ENCODE measurements at places on chromosomes 7 and 10.

DNA sequence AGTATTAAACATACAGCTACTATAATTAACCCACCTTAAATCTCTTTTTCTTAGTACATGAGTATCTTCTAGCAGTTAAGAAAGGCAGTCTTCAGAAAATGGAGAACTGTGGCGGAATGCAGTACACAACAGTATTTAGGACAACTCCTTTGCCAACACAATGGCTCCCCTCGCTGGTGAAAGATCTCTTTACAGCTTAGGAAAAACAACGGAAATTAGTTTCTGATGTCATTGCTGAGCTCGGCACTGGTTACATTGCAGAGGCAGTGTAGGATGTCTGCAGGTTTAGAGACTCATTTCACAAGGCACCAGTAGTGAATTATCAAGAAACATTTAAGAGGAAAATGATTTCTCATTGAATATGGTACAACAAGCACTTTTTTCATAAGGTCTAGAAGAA lies 43.4 kb downstream of the GLRX3 start:
- no peak for DNase-seq

- no peak for DNase-seq
Measured at GRCh38 chr7:157401567-157402387, 65.0 kb downstream of the DNAJB6 start.

- DNase-seq = no peak
Measured at GRCh38 chr10:129765664-129766550, 198.2 kb downstream of the EBF3 start.

DNA sequence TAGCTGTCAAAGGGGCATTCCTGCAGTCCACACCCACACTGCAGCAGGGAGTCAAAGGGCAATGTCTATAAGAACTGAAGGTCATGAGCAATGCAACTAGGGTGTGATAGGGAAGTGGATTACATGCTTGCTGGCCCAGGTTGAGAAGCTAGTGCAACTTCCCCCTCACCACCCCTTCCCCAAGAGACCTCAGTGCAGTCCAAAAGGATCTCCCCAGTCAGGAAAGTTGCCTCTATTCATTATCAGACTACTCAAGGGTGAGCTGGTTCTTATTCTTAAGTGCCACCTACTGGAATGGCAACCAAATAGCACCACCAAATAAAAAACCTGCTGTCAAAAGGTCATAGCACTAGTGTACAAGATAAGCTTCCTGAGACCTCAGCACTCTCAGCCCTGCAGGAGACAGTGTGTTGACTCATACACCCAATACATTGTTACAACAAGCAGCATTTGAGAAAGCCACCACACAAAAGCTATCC lies 28.2 kb downstream of the MTERF1 start:
- no peak for DNase-seq

DNA sequence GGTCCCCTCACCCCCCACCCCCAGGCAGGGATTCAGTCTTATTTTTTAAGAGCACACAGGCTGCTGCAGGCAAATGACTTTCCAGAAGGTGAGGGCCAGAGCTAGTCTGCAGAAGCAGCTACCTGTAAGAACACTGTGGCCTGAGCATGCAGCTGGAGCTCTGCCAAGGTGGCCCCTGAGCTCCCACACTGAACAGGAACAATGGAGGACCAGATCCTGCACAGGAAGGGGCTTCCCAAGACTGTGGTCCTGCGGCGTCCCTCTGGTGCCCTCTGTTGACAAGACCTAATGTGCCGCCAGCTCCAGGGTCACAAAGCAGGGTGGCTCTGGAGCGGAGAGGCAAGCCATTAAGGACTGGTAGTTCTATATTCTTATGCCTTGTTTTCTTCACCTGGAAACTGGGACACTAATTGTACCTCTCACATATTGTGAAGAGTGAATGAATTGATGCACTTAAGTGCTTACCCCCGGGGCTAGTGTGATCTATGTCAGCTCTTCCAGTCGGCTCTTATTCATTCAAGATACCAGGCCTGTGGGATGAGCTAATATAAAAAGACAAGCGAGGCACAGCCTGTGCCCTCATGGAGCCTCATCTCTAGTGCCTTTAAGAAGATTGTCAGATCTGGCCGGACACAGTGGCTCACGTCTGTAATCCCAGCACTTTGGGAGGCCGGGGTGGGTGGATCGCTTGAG lies 8.0 kb upstream of the BEND7 start:
- DNase-seq = no peak

DNA sequence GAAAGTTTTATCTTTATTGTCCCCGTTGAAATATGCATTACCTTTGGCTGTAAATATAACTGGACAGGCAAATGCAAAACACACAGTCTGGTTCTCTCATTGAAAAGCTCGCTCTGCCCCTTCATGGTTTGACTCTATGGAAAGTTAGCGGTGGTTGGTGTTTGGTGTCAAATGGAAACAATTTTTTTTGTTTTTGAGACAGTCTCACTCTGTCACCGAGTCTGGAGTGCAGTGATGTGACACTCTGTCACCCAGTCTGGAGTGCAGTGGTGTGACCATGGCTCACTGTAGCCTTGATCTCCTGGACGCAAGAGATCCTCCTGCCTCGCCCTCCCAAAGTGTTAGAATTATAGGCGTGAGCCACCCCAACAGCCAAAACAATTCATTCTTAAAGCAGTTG lies 149.7 kb downstream of the LRRC4 start:
- DNase-seq = no peak

- no peak for DNase-seq
Measured at GRCh38 chr10:79402625-79402946, 42.8 kb downstream of the ZCCHC24 start.

- no peak for DNase-seq
Measured at GRCh38 chr10:6470894-6471618, 109.0 kb downstream of the PRKCQ start.

DNA sequence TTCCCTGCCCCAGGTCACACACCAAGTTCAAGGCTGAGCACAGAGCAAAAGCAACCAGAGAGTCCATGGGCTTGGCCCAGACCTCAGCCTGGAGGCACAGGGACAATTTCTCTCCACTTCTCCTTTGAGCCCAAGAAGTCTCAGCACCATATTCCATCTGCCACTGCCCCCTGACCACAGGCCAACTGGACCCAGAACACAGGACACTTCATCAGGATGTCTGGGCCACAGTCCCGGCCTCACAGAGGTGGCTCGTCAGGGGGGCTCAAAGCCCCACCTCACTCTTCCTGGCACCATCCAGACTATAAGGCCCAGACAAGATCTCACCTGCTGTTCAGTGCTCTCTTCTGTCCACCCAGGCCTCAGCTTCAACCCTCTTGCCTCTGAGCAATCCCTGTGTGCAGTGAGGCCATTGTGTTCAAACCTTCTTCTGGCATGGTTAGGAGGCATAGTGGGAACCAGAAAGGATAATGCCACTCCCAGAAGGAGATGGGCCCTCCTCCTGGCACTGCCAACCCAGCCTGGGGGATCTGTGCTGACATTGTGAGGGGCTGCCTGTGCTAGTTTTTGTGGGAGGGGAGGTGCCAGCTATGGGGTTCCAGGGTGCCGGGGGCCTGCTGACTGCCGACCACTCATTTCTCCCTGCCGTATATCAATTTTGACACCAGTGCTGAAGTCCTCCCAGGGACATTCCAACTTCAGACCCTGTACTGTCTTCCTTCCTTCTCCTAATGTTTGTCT lies 49.7 kb upstream of the ANTXRL start:
- no peak for DNase-seq

- no peak for DNase-seq
Measured at GRCh38 chr7:1011297-1012003, 28.5 kb downstream of the CYP2W1 start.

DNA sequence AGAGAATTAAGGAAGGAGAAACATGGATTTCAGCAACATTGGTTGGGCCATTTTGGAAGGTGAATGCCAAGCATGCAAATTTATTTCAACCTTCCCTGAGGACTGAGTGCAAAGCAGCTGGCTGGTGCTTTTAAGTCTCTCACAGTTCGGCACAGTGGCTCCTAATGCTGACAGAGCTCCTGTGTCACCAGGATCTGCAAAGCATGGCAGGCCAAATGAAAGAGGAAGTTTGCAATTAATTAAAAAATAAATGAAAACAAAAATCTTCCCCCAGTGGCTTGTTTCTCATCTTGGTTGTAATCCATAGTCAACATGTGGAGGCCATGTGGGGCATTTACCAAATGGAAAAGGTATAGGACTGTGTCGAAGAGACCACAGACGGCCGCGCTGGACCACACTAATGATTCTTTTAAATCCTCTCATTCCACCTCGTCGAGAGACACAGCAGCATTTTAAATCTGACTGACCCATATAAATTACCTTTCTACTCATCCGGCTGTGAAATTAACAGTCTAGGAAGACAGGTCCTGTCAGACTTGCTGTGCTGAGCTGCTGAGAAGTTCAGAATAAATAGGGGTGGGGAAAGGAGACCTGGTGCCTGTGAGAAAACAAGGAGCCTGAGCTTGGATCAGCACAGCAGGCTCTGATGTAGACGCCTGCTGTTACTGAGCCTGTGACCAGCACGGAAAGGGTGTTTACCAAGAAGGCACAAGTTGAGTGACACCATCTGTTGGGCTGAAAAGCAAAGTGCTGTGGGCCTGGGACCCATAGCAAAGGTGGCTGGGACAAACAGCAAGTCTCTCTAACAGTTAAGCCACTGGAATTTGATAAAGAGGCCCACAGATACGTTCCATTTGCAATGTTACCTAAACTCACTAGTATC lies 136.0 kb upstream of the COL1A2 start:
- no peak for DNase-seq

- no peak for DNase-seq
Measured at GRCh38 chr10:18699849-18700840, 40.9 kb downstream of the ARL5B start.

- no peak for DNase-seq
Measured at GRCh38 chr10:23341004-23341403, 3.6 kb downstream of the C10orf67 start.

DNA sequence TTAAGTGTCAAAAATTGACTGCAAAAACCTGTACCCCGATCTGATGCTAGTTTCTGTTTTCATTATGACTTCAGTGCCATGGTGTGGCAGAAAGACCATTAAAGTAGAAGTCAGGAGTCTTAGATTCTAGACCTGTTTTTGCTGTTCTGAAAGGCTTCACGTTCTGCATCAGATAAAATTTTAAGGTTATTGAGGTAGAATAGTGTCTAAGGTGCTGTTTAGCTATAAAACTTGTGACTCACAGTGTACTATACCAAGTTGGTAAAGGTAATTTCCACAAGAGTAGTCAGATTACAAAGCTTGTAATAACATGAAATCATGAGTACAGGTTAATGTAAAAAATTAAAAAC lies 38.6 kb downstream of the ZNRF2 start:
- DNase-seq = no peak

GRCh38 chr10:2212244-2212834 lies 475.0 kb upstream of the ADARB2 start:
- DNase-seq = no peak

GRCh38 chr7:101125989-101126650 lies 784 bp upstream of the SERPINE1 start:
- no peak for DNase-seq

Data from stimulated activated CD8-positive, alpha-beta memory T cell treated with anti-CD3 and anti-CD28 coated beads, Interleukin-7, amount 100 ng/mL, for 4 hours (primary cell).